ENCODE measurements at places on chromosomes 6 and 20. TPM values are rescaled to one million over a fixed set of nuclear protein-coding genes. Genes with fewer than 3 reads are reported as not detected.

OOEP gene
- 0.51 TPM for polyA plus RNA-seq

SPO11 gene
- not detected for polyA plus RNA-seq

SCUBE3 gene
- 0.05 TPM for polyA plus RNA-seq

SPTLC3 gene
- polyA plus RNA-seq, result 2.3 TPM

EEF1E1 gene
- polyA plus RNA-seq, result 55.5 TPM

TOMM6 gene
- polyA plus RNA-seq, result 440 TPM

RIPPLY2 gene
- polyA plus RNA-seq, result not detected

SRMS gene
- not detected for polyA plus RNA-seq

CDK5RAP1 gene
- 33.9 TPM for polyA plus RNA-seq

TGM2 gene
- polyA plus RNA-seq, result not detected

SLC22A7 gene
- not detected for polyA plus RNA-seq

MROH8 gene
- polyA plus RNA-seq, result 0.66 TPM

ARMC12 gene
- 1.3 TPM for polyA plus RNA-seq

BMP5 gene
- polyA plus RNA-seq, result not detected

POU5F1 gene
- polyA plus RNA-seq, result not detected

TINAG gene
- polyA plus RNA-seq, result not detected

GRM1 gene
- polyA plus RNA-seq, result not detected

PSMB9 gene
- polyA plus RNA-seq, result 402 TPM

BPIFB4 gene
- not detected for polyA plus RNA-seq

SLC25A27 gene
- not detected for polyA plus RNA-seq

DBNDD2 gene
- polyA plus RNA-seq, result 13.5 TPM

ECT2L gene
- 0.05 TPM for polyA plus RNA-seq
